ENCODE measurements at places on chromosomes 5 and 9. TPM values are rescaled to one million over a fixed set of nuclear protein-coding genes. Genes with fewer than 3 reads are reported as not detected.
A peak's percentile ranks its signal among the peaks of the same experiment; 100 is the strongest.

Gene AQP7
- 0.28 TPM for total RNA-seq

Gene OR1Q1
- total RNA-seq, result not detected

Gene PCDHB8
- total RNA-seq, result 0.18 TPM

Gene LCN9
- not detected for total RNA-seq

Gene CATSPER3
- under 0.01 TPM for total RNA-seq

Gene THBS4
- 0.83 TPM for total RNA-seq

GRCh38 chr5:73441378-73441777 is 7.2 kb downstream of the FOXD1 start:
- peaks cover 17% of the 10 kb centered on the region for H3K4me1 ChIP-seq
- H3K27me3 ChIP-seq, result no peaks in the 10 kb centered on the region
- no peak for DNase-seq
- no peak overlapping the region for H3K27ac ChIP-seq

DNA sequence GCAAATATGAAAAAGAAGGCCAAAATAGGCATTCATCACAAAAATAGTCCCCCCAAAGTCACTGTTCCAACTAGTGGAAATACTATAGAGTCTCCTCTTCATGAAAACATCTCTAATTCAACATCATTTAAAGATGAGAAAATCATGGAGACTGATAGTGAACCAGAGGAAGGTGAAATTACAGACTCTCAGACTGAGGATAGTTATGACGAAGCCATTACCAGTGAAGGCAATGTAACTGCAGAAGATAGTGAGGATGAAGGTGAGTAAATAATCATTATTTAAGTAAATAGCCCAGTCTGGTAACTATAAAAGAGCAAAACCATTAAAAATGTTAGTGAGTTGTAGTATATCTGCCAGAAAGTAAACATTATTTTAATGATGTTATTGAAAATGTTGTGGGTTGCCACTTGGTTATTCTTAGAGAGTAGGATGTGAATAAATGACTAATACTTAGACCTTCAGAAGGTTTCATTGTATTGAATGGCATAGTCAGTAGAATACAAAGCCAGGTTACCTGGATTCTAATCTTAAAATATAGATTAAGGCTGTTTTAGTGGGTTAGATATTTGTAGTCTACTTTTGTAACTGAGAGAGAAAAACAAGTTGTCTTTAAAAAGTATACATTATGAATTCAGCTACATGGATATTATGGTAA is 16.3 kb downstream of the AGGF1 start:
- no peaks in the 10 kb centered on the region for H3K4me1 ChIP-seq
- no peaks in the 10 kb centered on the region for H3K27me3 ChIP-seq
- no peak overlapping the region for H3K27ac ChIP-seq
- DNase-seq, result no peak

DNA sequence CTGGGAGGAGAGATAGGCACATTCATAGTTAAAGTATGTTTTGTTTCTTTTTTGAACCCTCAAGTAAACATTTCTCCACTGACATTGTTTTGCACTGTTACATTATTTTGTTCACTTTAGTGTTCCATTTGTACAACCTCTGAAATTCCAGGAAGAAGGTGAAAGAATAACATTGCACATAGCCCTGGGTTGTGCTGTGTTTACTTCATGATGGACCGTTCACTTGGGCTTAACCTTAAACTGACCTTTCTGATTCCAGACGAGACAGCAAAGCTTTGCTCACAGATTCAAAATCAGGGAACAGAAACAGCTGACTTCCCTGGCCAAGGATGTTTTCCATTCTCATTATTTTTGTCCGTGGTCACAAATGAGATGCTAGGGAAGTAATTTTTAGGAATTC is 42.8 kb upstream of the GDNF start:
- H3K27me3 ChIP-seq, result no peaks in the 10 kb centered on the region
- H3K4me3 ChIP-seq, result no peak overlapping the region
- H3K27ac ChIP-seq, result no peak overlapping the region
- H3K4me1 ChIP-seq, result peaks cover 3% of the 10 kb centered on the region

DNA sequence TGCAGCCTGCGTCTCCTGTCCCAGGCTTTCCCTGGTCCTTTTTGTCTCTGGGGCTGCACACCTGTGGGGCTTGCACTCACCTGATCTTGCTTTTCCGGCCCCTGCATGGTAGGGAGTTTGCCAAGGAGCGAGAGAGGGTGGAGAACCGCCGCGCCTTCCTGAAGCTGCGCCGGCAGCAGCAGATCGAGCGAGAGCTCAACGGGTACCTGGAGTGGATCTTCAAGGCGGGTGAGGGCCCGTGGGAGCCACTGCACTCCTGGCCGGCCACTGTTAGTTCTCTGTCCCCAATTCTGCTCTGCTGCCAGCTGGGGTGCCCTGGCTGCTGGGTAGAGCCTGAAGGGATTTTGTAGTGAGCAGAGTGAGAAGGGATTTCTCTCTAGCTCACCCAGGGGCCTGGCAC is 78.0 kb downstream of the CACNA1B start:
- no peak overlapping the region for H3K27ac ChIP-seq
- no peak overlapping the region for H3K4me3 ChIP-seq
- DNase-seq, result no peak
- no peaks in the 10 kb centered on the region for H3K27me3 ChIP-seq
- no peaks in the 10 kb centered on the region for H3K4me1 ChIP-seq
- no peaks in the 10 kb centered on the region for H3K36me3 ChIP-seq

GRCh38 chr5:150291388-150292385 is 2.1 kb upstream of the CAMK2A start:
- H3K4me1 ChIP-seq, result peaks cover 12% of the 10 kb centered on the region
- peak; percentile 45 for DNase-seq
- no peaks in the 10 kb centered on the region for H3K36me3 ChIP-seq
- H3K27ac ChIP-seq, result no peak overlapping the region
- H3K4me3 ChIP-seq, result no peak overlapping the region

DNA sequence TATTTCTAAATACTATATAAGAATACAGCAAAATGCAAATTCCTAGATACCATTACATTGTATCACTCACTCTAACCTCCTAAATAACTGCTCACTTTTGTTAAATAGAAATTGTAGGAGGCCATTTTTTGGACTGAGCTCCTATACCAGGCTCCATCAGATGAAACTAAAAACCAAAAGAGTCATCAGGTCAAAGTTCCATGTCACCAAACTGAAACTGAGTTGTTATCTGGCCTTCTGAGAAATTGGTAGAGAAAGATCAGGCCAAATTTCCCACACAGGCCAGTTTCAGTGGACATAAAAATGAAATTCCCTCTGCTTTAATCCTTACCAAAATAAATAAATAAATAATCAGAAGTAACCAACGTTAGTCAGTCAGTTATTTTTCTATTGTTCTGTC is 13.8 kb upstream of the SNX2 start:
- no peak overlapping the region for H3K27ac ChIP-seq
- no peak overlapping the region for H3K4me3 ChIP-seq
- no peaks in the 10 kb centered on the region for H3K4me1 ChIP-seq
- no peaks in the 10 kb centered on the region for H3K27me3 ChIP-seq
- no peaks in the 10 kb centered on the region for H3K36me3 ChIP-seq

DNA sequence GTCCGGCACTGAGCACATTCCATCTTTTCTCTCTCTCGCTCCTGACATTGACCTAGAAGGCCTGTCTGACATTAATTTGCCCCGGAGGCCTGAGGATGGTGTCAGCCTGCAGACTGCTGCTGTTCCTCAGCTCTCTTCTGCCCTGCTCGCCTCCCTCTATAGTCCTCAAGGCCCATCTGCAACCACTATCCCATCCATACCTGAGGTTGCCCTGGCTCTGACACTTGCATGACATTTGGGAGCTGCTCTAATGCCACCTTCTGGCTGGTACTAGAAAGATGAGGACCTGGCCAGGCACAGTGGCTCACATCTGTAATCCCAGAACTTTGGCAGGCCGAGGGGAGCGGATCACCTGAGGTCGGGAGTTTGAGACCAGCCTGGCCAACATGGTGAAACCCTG is 38.6 kb upstream of the GGTA1 start:
- no peak overlapping the region for H3K27ac ChIP-seq
- H3K4me1 ChIP-seq, result no peaks in the 10 kb centered on the region
- DNase-seq, result no peak
- peaks cover 25% of the 10 kb centered on the region for H3K27me3 ChIP-seq
- no peak overlapping the region for H3K4me3 ChIP-seq

DNA sequence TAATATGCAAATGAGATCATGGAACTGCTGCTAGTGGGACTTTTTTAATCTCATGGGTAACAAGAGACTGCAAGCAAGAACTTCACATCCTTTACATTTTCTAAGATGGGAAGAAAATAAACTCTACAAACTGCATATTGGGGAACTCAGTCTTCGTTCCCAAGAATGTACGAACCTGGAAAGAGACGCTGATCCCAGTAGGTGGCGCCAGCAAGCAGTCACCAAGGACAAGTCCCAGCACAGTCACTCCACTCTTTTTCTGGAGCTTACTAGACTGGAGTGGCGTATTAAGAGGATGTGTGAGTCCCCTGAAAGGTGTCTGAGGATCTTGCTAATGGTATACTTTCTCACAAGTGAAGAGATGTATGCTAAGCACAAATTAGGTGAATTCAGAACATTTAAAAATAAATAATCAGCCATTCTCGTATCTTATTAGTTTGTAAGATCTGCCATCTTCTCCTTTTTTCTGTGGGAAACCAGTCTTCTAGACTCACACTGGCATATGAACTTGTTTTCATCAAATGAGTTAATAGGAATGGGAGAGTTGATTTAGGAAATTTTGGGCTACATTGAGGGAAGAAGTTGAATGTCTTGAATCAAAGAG is 16.0 kb upstream of the PUM3 start:
- no peak overlapping the region for H3K4me3 ChIP-seq
- no peaks in the 10 kb centered on the region for H3K4me1 ChIP-seq
- peak; percentile 57 for DNase-seq
- no peaks in the 10 kb centered on the region for H3K36me3 ChIP-seq
- H3K27ac ChIP-seq, result no peak overlapping the region

DNA sequence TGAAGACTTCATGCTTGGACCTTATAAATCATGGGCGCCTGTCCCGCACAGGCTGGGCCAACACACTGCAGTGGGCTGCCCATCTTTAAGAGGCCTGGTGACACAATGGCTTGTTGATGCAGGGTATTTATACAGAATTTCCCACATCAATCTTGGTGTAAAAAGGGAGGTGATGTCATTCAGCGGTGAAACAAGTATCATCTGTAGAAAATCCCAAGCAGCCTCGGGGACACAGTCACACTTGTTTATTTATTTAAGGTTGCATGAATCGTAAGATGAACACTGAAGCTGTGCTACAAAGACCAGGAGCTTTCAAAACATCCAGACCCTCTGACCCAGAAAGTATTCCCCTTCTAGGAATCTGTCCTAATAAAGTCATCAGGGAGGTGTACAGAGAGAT is 40.5 kb downstream of the SMIM23 start:
- peak; percentile 38 for DNase-seq
- H3K36me3 ChIP-seq, result no peaks in the 10 kb centered on the region
- peaks cover 10% of the 10 kb centered on the region for H3K27me3 ChIP-seq
- H3K4me1 ChIP-seq, result no peaks in the 10 kb centered on the region

DNA sequence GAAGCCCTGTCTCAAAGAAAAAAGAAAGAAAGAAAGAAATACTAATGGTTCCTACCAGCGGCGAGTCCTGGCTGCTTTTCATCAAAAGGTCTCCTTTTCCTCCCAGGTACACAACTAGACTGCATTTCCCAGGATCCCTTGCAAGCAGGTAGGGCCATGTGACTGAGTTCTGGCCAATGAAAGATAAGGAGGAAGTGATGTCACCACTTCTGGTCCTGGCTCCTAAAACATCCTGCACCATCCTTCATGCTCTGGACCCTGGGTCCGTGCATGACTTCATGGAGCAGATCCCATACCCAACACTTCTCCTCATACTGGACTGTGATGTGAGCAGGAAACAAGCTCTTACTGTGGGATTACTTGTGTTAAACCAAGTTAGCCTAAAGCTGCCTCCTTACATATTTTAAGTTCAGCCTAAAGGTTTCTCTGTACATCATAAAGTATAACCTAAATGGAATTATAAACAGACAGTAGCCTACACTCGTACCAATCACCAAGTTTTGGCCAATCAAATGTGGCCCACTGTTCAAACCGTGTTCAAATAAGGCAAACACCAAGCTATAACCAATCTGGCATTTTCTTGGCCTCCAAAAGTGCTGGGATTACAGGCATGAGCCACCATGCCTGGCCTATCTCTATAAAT is 30.2 kb upstream of the FUBP3 start:
- H3K4me3 ChIP-seq, result no peak overlapping the region
- DNase-seq, result no peak
- H3K36me3 ChIP-seq, result no peaks in the 10 kb centered on the region
- peaks cover 35% of the 10 kb centered on the region for H3K27me3 ChIP-seq
- H3K27ac ChIP-seq, result no peak overlapping the region

DNA sequence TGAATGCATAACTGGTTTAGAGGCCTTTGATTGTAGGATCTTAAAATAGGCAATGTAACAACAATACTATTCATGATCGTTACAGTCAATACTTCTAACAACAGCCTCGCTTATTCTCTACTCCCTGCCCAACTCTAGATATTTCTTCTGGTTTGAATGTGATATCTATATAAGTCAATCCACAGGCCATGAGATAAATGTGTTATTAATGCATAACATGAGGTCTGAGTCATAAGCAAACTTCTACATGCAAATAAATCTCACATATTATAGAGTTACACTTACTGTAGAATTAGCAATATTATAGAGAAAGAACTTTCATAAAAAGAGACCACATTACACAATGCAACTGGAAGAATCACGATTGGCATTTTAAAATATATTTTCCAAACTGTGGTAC is 2.9 kb upstream of the ALDOB start:
- no peaks in the 10 kb centered on the region for H3K4me1 ChIP-seq
- H3K36me3 ChIP-seq, result no peaks in the 10 kb centered on the region
- no peak overlapping the region for H3K4me3 ChIP-seq
- H3K27me3 ChIP-seq, result peaks cover 6% of the 10 kb centered on the region
- no peak for DNase-seq

- no peaks in the 10 kb centered on the region for H3K4me1 ChIP-seq
- no peak for DNase-seq
- H3K4me3 ChIP-seq, result no peak overlapping the region
Observed at GRCh38 chr9:72884508-72884907, 68.3 kb downstream of the ALDH1A1 start.

- no peak for DNase-seq
- no peaks in the 10 kb centered on the region for H3K36me3 ChIP-seq
- no peak overlapping the region for H3K4me3 ChIP-seq
- H3K27ac ChIP-seq, result no peak overlapping the region
- no peaks in the 10 kb centered on the region for H3K27me3 ChIP-seq
- no peaks in the 10 kb centered on the region for H3K4me1 ChIP-seq
Observed at GRCh38 chr5:110167384-110167783, 477.7 kb downstream of the MAN2A1 start.

DNA sequence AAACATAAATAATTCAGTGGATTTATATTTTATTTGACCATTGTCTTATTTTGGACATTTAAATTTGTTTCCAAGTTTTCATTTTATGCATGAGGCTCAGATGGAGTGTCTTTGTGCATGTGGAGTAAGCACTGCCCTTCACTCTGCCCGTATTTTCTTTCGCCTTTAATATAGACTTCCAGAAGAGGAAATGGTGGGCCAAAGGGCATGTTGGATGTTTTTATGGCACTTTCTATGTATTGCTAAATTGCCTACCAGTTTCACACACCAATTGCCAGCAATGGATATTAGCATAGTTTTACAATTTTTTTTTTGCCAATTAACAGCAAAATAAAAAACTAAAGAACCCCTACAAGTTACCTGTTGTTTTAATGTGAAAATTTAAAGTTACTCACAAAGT is 38.4 kb downstream of the ZSWIM6 start:
- 0 out of 2 replicates have a peak, but pooled peaks cover 2% of the 10 kb centered on the region for H3K4me1 ChIP-seq
- H3K27ac ChIP-seq, result no peak overlapping the region
- no peak overlapping the region for H3K4me3 ChIP-seq
- DNase-seq, result no peak
- no peaks in the 10 kb centered on the region for H3K27me3 ChIP-seq

All from IMR-90 (cell line).